ENCODE measurements at places on chromosomes 5 and 9.

GRCh38 chr5:6261256-6261655, 117.1 kb downstream of the MED10 start:
- DNase-seq: no peak

DNA sequence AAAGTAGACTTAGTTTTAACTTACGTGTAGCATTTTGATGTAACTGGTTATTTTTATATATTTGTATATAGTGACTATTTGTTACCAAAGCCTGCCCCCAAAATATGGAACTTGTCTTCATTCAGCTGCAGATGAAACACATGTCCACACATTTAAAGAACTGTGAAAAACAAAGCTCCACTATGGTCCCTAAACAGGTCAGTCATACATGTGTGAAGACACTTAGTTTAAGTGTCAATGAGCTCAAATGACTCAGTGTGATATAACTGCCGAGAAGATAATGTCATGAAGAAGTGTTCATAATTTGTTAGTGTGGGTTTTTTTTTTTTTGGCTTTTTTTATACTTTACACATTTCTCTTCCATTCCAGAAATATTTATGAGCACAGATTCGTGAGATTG, 28.2 kb downstream of the HAVCR1 start:
- DNase-seq: no peak

DNA sequence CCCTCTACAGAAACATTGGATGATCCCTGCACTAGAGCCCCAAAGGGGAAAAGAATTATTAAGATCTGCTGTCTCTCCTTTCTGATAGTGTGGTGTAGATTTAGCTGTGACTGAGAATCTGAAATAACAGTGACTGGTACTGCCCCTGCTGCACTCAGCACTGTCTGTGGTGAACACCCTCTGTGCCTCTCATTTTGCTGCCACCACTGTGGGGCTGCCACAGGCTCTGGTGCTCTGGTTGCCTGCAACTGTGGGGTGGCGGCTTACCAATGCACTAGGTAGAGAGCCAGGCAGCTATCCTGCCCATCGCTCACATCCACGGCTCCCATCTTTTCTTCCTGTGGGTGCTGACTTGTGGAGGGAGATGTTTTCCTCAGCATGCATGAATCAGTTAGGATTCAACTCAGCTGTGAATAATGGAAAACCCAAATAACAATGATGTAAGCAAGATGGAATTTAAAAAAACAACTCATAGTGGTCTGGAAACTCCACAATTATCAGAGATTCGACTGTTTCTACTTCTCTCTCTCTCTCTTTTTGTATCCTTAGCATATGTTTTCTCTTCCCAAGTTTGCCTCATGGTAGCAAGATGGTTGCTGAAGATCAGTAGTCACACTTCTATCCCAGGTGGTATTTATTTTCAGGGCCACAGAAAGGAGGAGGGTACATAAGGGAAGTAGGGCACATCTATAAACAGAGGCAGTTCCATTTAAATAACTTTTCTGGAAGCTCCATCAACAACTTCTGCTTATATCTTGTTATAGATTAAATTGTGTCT, 99.8 kb upstream of the DAP start:
- peak; percentile 50 for DNase-seq

DNA sequence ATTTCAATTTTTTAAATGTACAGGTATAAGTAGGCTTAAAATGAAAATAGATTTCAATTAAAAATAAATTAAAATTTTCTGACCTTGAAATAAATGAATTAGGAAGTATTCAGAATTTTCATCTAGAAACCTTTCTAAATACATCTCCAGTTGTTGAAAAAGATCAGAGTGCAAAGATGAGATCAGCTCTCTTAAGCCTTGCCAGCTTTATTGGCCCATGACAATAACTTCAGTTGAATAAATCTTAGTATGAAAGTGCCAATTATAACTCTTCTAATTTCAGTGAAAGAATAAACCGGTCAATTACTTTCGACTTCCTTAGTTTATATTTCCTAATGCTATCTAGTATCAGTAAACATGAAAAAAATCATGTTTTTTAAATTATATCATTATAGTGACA, 117.4 kb downstream of the FBXL17 start:
- no peak for DNase-seq

DNA sequence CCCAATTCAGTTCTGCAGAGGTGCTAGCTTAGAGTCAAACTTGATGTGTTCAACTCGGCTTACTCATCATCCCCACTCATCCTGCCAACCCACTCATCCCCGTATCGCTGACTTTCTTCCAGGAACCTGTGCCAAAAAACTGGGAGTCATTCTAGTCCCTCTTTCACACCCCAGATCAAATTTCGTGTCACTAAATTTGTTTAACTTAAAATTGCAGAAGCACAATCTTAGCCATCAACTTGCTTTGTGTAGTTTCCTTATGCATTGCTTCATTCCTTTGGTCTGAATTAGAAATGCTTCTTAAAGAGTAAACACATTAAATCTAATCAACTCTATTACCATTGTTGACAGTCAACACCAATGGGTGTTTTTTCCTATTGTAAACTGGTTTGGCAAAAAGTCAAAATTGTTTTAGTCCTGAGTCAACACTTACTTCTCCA, 162.4 kb downstream of the TTC39B start:
- DNase-seq: peak; percentile 65

- no peak for DNase-seq
These were observed 33.4 kb upstream of the PCA3 start for GRCh38 chr9:76730801-76731200.

DNA sequence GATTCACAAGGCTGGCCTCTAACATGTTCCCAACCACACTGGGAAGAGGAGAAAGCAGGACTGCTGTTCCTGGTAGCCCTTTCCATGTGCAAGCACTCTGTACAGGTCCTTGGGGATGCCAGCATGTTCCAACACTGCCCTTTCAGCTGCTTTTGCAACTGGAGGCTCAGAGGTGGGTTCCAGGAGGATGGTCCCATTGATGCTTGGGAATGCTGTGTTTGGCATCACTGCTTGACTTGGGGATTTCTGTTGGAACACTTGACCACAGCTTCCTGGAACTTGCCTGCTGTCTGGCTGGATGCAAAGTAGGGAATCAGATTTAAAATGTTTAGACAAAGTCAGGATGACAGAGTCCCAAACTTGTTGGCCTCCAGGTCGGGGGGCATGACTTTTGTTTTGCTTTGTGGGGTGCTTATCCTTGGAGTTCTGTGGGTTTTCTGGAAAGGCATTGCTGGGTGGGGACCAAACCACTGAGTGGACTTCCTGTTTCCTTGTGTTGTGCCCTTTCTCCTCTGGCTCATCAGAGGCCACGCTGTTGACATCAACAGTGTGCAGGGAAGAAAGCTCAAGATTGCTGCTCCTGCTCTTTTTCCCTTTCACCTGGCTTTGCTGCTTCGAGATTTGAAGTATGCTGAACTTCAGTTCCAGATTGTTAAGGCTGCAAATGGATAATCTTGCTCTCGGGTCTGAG, 148.5 kb upstream of the RPS23 start:
- no peak for DNase-seq

DNA sequence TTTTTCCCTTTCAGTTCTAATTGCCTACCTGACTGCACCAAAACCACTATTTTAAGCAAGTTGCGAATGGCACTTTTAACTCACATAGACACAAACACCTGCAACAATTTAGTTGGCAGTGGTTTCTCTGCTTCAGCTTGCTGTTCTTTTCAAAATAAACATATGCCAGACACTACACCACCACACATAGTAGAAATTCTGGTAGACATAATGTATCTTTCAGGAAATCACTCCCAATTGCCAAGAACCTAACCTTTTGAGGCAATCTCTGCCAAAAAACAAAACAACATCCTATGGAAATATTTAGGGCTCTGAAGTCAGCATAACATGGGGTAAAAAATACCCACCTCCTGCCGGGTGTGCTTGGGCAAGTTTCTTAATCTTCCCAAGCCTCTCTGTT, 27.7 kb downstream of the GLIS3 start:
- DNase-seq: no peak

GRCh38 chr5:180090098-180090768, 18.7 kb upstream of the RNF130 start:
- DNase-seq: peak; percentile 84

DNA sequence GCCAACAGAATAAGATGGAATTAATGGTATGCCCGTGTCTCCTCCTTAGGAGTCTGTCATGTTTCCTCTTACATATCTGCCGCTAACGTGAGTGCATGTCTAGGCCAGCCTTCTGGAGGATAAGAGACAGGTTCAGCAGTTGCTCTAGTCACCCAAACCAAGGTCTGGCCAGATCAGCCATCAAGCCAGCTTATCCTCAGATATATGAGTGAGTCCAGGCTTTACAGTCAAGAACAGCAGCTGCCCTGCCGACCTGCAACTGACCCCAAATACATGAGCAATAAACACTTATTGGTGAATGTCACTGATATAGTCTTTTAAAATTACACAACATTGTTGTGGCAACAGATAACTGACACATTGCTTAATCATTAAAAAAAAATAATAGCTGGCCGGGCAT, 123.5 kb downstream of the TSSK1B start:
- DNase-seq: no peak

DNA sequence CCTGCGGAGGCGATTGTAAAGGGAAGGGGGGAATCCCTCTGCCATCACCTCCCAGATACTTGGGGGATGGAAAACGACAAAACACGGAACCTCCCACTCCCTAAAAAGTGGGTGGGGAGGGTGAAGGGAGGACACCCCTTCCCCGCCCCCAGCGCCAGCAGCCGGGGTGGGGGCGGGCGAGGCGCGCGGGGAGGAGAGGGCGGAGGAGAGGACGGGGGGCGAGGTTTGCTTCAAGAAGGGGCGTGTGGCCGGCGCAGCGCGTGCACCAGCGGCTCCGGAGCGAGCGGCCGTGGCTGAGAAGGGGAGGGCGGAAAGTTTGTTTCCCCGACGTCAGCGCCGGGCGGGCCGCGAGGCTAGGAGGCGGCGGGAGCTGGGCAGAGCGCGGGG, at the start of gene PRRX2:
TSS of gene PRRX2 (plus strand) at position 259 of the 387 bp plus-strand sequence. CDS start 221 bp downstream, outside the sequence.
- DNase-seq: peak; percentile 94

GRCh38 chr5:171363846-171364245, 23.8 kb upstream of the NPM1 start:
- DNase-seq: no peak
